ENCODE measurements at places on chromosomes 12 and 14. TPM values are rescaled to one million over a fixed set of nuclear protein-coding genes. Genes with fewer than 3 reads are reported as not detected.

The FAM181A gene
- total RNA-seq: not detected

The HOXC13 gene
- total RNA-seq: not detected

The FOXG1 gene
- total RNA-seq: not detected

The GPR33 gene
- not detected for total RNA-seq

The CLEC1B gene
- total RNA-seq: 0.63 TPM

The NID2 gene
- total RNA-seq: 30.7 TPM

The SOX5 gene
- 10.0 TPM for total RNA-seq

The MYL2 gene
- 2.2 TPM for total RNA-seq

The GAPDH gene
- total RNA-seq: 2,070 TPM

GRCh38 chr12:66003951-66004350 is 126.6 kb downstream of the LLPH start:
- no peaks in the 10 kb centered on the region for H3K27me3 ChIP-seq
- H3K4me3 ChIP-seq: no peak overlapping the region
- H3K36me3 ChIP-seq: no peaks in the 10 kb centered on the region
- no peak for DNase-seq
- H3K27ac ChIP-seq: no peak overlapping the region

GRCh38 chr12:41802803-41803202 is 341.9 kb downstream of the GXYLT1 start:
- H3K4me1 ChIP-seq: no peaks in the 10 kb centered on the region
- H3K27ac ChIP-seq: no peak overlapping the region
- no peak for DNase-seq
- no peak overlapping the region for H3K4me3 ChIP-seq

- no peaks in the 10 kb centered on the region for H3K36me3 ChIP-seq
- DNase-seq: no peak
- no peak overlapping the region for H3K4me3 ChIP-seq
Observed at GRCh38 chr12:94421868-94422740, 37.6 kb downstream of the CEP83 start.

- no peaks in the 10 kb centered on the region for H3K36me3 ChIP-seq
- H3K27me3 ChIP-seq: no peaks in the 10 kb centered on the region
- no peak overlapping the region for H3K27ac ChIP-seq
- H3K4me1 ChIP-seq: no peaks in the 10 kb centered on the region
- no peak overlapping the region for H3K4me3 ChIP-seq
- peak; percentile 16 for DNase-seq
Observed at GRCh38 chr12:87439990-87440827, 589.0 kb downstream of the C12orf50 start.

- H3K27me3 ChIP-seq: no peaks in the 10 kb centered on the region
- no peak overlapping the region for H3K27ac ChIP-seq
- H3K4me1 ChIP-seq: no peaks in the 10 kb centered on the region
- H3K4me3 ChIP-seq: no peak overlapping the region
Observed at GRCh38 chr12:103181366-103182152, 224.1 kb downstream of the ASCL1 start.

DNA sequence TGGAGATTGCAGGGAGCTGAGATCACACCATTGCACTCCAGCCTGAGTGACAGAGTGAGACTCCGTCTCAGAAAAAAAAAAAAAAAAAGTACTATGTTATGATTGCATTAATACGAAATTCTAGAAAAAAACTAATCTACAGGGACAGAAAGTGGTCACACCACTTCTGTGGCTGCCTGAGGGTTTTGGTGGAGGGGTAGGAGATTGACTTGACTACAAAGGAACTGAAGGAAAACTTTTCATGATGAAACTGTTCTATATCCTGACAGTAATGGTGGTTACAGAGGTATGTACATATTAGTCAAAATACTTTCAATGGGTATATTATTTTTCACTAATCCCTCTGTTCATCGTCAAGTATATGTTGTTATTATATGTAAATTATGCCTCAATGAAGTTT is 42.1 kb downstream of the FOXN3 start:
- H3K4me1 ChIP-seq: no peaks in the 10 kb centered on the region
- H3K27ac ChIP-seq: no peak overlapping the region
- no peaks in the 10 kb centered on the region for H3K27me3 ChIP-seq
- H3K4me3 ChIP-seq: no peak overlapping the region
- H3K36me3 ChIP-seq: no peaks in the 10 kb centered on the region
- DNase-seq: no peak

DNA sequence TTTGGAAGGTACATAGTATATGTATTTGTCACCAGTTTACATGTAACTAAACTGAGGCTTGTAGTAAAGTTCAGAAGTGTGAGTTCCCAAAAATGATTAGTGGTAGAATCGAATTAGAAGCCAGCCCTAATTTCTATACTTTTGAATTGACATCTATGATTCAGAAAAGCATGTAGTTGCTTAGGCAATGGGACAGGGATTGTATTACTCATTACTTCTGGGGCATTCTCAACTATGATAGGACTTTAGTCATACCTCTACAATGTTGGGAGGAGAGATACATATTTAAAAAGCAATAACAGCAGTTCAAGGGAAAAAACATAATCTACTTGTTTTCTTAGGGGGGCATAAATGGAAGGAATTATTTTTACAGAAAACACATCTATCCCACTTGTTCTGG is 277.9 kb upstream of the E2F7 start:
- H3K36me3 ChIP-seq: no peaks in the 10 kb centered on the region
- H3K4me1 ChIP-seq: no peaks in the 10 kb centered on the region
- no peak overlapping the region for H3K27ac ChIP-seq
- no peak for DNase-seq

DNA sequence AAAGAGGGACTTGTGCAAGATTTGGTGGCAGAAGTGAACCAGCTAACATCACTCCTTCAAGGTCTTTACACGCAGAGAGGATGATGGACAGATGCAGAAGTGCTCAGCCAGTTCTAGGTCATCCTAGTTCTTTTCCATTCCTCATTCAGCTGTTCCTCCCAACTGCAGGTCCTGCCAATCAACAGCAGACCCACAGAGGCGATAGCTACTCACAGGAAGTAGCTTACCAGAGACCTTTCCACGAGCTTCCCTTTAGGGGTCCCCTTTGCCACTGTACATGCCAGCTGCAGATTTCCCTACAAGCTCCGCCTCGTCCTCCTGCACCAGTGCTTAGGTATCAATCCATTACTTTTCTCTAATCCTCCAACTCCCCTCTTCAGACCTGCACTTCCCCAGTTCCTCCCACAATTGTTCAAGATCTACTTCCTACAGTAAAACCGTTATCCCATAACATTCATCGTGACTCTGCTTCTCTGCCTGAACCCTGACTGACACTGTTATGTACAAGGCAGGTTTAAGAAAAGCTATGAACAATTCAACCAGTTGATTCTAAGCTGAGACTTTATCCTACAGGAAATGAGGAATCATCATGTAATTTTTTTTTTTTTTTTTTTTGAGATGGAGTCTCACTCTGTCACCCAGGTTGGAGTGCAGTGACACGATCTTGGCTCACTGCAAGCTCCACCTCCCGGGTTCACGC is 22.5 kb downstream of the RECQL start:
- no peak overlapping the region for H3K4me3 ChIP-seq
- H3K27ac ChIP-seq: no peak overlapping the region
- no peaks in the 10 kb centered on the region for H3K4me1 ChIP-seq
- peaks cover 96% of the 10 kb centered on the region for H3K36me3 ChIP-seq
- H3K27me3 ChIP-seq: no peaks in the 10 kb centered on the region
- no peak for DNase-seq

GRCh38 chr14:97336816-97337215 is 539.6 kb downstream of the VRK1 start:
- no peaks in the 10 kb centered on the region for H3K36me3 ChIP-seq
- no peak overlapping the region for H3K27ac ChIP-seq
- H3K4me1 ChIP-seq: no peaks in the 10 kb centered on the region
- no peak overlapping the region for H3K4me3 ChIP-seq
- H3K27me3 ChIP-seq: no peaks in the 10 kb centered on the region
- DNase-seq: no peak

DNA sequence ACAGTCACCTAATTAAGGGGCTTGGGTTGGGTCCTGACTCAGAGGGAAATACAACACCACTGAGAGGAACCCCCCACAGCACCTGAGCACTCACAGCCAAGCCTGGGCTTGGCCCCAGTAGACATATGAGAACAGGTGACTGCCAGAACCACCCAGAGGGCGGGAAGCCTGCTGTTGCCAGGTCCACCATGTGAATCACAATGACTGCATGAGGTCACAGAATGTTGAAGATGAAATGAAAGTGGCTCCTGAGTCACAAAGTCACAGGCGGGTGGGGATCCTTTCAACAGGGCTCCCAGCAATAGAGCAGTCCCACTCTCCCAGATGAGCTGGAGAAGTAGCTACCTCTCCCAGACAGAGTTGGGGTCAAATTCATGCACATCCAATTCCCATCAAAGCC is at the start of gene LRRC74A:
LRRC74A (plus strand) TSS at position 287 of the 400 bp plus-strand sequence. CDS start 290 bp downstream, outside the sequence.
- H3K27ac ChIP-seq: no peak within 1 kb of the TSS
- H3K4me3 ChIP-seq: no peak within 1 kb of the TSS
- H3K36me3 ChIP-seq: no peaks in the 10 kb centered on the region
- no peaks in the 10 kb centered on the region for H3K4me1 ChIP-seq
- DNase-seq: no peak
- H3K27me3 ChIP-seq: no peaks in the 10 kb centered on the region

- no peaks in the 10 kb centered on the region for H3K27me3 ChIP-seq
- H3K27ac ChIP-seq: peak overlapping the region; percentile 74
- peaks cover 85% of the 10 kb centered on the region for H3K4me1 ChIP-seq
- H3K36me3 ChIP-seq: no peaks in the 10 kb centered on the region
- DNase-seq: no peak
Observed at GRCh38 chr12:116187151-116187511, 90.4 kb downstream of the MED13L start.

Data from left lung (tissue), 14 donors.